Transverse colon (tissue), 4 donors: ENCODE measurements at places on chromosomes 11 and 22. TPM values are rescaled to one million over a fixed set of nuclear protein-coding genes. Genes with fewer than 3 reads are reported as not detected.

The GAL3ST3 gene
- not detected for total RNA-seq

DNA sequence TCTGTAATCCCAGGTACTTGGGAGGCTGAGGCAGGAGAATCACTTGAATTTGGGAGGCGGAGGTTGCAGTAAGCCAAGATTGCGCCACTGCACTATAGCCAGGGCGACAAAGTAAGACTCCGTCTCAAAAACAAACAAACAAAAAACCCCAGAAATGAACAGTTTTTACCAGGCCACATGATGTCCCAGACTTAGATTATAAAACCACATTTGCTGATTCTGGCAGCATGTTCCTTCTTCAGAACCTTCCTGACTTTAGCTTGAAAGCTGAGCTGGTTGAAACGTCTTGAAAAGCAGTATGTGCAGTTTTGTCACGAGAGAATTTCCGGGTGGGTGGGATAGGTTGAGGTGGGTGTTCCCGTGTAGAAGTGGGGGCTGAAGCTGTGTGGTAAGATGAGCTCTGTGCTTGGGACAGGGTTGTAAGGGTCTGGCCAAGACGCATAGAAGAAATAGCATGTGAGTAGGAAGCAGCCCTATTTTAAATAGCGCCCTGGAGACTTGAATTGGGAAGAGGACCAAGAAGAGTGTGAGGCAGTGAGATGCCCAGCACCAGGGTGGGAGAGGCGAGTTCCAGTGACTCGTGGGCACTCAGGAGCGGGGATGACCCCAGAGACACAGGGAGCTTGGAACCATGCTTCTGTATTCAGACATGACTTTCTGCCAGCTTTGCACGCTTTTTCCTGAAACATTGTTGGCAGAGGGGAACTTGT is 7.6 kb downstream of the AP2A2 start:
- no peak for DNase-seq

The KCNK7 gene
- not detected for total RNA-seq

The SCGB1C1 gene
- not detected for total RNA-seq

- DNase-seq: no peak
These were observed 3.1 kb upstream of the TMEM218 start for GRCh38 chr11:125114518-125114917.

GRCh38 chr11:125025968-125026367 is 37.1 kb upstream of the SLC37A2 start:
- DNase-seq: no peak

DNA sequence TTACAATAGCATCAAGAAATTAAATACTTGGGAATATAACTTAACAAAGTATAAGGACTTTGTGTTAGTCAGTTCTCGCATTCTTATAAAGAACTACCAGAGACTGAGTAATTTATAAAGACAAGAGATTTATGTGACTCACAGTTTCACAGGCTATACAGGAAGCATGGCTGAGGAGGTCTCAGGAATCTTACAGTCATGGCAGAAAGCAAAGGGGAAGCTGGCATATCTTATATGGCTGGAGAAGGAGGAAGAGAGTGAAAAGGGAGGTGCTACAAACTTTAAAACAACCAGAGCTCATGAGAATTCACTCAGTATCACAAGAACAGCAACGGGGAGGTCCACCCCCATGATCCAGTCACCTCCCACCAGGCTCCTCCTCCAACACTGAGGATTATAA is 32.0 kb upstream of the CCDC134 start:
- DNase-seq: no peak

DNA sequence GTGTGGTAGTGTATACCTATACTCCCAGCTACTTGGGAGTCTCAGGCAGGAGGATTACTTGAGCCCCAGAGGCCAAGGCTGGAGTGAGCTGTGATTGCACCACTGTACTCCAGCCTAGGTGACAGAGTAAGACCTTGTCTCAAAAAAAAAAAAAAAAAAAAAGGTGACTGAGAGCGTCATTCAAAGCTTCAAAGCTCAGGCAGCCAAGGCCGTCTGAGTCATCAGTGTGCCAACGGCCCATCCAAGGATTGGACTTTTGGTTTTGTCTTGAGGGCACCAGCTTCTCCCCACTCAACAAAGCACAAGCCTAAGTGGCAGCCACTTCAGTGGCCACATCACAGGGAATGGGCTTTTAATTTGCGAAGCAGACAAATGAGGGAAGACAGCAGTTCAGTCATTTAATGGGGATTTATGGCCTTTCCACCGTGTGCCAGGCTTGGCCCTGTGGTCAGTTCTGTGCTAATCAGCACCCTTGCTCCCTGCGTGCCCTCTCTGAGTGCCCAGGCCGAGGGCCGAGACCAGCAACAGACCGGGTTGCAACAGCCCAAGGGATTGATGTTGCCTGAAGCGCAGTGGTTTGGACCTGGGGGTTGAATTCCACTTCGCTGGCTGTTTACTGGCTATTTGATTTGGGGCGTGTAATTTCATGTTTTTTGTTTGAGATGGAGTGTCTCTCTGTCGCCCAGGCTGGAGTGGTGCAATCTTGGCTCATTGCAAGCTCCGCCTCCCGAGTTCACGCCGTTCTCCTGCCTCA is 30.2 kb upstream of the CRYBB3 start:
- no peak for DNase-seq

The OR52E8 gene
- not detected for total RNA-seq

GRCh38 chr11:77617892-77618291 is 19.7 kb downstream of the CLNS1A start:
- no peak for DNase-seq

DNA sequence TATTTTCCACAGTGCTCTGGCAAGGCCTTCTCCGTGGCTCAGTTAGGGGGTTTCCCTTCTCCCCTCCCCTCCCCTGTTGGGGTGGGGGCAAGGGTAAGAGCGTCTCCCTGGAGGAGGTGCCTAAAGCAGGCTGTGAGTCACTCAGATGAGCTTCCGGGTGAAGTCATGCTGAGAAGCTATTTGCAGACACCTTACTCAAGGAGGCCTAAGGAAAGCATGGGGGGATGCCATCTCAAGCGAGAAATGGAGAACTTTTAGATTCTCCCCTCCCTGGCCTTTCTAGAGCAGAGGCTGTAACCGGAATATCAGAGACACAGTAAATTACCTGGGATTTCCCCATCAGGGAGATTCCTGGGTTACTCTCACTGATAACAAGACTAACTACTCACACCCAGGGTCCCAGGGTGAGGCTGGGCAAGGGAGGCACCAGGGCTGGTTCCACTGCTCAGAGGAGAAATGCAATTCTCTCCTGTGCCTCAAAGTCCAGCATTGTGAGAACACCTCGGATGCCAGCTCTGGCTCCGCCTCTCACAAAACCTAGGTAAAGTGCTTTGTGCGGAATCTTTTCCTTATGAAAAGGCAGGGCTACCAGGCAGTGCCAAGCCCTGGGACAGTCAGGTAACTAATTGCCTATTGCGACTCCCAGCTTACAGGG is 123.6 kb downstream of the ABTB2 start:
- DNase-seq: peak; percentile 79

DNA sequence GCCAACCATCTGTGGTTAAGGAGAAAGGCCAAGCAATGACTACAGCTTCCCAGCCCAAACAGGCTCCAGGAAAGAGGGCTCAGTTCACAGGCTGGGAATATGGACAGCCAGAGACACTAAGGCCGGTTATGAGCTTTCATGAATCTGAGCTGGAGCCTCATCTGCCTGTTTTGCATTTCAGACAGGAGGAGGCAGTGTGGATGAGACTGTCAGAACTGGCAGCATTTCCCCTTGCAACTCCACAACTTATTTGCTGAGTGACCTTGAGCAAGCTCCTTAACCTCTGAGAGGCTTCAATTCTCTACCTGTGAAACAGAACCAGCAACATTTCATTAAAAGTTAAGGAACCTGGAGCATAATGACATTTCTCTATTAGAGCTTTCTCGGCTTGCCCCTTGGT is 264.0 kb downstream of the ETS1 start:
- peak; percentile 40 for DNase-seq

GRCh38 chr22:21713428-21714058 is 22.1 kb downstream of the YPEL1 start:
- no peak for DNase-seq

- no peak for DNase-seq
These were observed 7.6 kb upstream of the C11orf96 start for GRCh38 chr11:43934601-43935423.

The OR5B21 gene
- not detected for total RNA-seq

The PNPLA5 gene
- total RNA-seq: not detected

GRCh38 chr11:92707173-92707619 is 262.3 kb upstream of the MTNR1B start:
- no peak for DNase-seq

The SLC25A18 gene
- 0.75 TPM for total RNA-seq

GRCh38 chr22:33562501-33562900 is 357.8 kb downstream of the LARGE1 start:
- DNase-seq: no peak

DNA sequence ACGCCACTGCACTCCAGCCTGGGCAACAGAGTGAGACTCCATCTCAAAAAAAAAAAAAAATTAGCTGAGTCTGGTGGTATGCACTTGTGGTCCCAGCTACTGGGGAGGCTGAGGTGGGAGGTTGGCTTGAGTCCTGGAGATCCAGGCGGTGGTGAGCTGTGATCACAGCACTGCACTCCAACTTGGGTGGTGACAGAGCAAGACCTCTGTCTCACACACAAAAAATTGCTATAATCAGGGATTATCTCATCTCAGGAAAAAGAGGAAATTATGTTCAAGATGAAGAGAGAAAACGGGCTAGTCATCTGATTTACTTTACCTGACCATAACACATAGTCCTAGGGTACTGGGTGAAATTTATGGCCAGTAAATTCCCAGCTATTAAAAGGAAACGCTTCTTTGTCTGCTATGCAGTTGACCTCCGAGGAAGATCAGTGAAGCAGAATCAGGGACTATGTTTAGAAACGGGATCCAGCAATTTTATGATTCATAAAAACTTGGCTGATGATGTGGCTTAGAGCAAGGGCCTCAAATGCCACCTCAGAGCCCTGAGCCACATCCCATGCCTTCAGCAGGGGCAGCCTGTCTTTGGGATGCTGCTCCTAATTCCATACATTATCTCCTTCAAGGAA is 386.2 kb downstream of the NTM start:
- no peak for DNase-seq

DNA sequence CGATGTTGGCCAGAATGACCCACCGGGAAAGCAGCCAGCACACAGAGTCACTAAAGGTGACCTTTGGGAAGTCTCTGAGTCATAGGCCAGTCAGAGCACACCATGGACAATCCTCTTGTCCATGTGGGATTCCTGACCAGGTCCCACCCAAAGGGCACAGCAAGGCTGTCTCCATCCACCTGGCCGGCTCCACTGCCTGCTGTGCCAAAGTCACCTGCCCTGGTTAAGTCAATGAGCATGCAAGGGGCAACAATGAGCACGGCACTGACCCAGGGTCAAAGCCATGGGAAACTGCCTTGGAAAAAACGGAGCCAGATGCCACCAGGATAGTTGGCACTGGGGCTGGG is 49.8 kb downstream of the SHANK2 start:
- DNase-seq: no peak
